Lower lobe of right lung (tissue), 2 donors: ENCODE measurements at places on chromosomes 4 and X. TPM values are rescaled to one million over a fixed set of nuclear protein-coding genes. Genes with fewer than 3 reads are reported as not detected.

DNA sequence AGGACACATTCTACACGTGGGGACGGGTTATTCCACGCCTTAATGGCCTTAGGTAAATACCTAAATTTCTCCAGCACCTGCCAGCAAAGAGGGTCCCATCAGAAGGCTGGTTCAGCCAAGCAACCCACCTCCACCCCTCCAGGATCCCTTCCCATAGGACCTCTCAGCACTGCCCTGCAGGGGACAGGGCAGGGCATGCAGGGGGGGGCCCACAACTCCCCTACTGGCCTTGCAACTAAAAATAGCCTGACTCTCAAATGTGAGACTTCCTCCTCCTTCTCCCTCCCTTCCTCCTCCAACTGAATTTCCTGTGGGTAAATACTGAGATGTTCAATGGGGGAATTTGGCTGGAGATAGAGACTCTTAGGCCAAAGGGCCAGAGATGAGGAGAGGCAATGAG is 6.3 kb downstream of the LAS1L start:
- no peak for DNase-seq

The UGT2A1 gene
- not detected for total RNA-seq

GRCh38 chr4:124066595-124066994 is 645.9 kb downstream of the ANKRD50 start:
- DNase-seq, result no peak

The AMBN gene
- not detected for total RNA-seq

The BTC gene
- 2.9 TPM for total RNA-seq

The HSFX1 gene
- total RNA-seq, result 2.2 TPM
